ENCODE measurements at places on chromosomes 7 and 10.
A peak's percentile ranks its signal among the peaks of the same experiment; 100 is the strongest.

- DNase-seq = no peak
These were observed 135.4 kb upstream of the KMT2E start for GRCh38 chr7:104878577-104878976.

DNA sequence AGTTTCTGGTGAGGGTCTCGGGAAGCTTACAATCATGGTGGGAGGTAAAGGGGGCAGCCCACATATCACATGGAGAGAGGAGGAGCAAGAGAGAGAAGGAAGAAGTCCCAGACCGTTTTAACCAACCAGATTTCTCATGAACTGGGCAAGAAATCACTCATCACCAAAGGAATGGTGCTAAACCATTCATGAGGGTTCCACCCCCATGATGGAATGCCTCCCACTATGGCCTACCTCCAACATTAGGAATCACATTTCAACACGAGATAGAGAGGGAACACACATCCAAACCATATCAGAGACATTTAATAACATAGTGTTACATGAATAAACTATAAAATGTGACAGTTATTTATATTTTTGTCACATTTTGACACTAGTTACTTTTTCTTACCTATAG lies 214.8 kb upstream of the MAGI2 start:
- DNase-seq = no peak

GRCh38 chr7:30933124-30933974 lies 21.7 kb downstream of the AQP1 start:
- peak; percentile 60 for DNase-seq

DNA sequence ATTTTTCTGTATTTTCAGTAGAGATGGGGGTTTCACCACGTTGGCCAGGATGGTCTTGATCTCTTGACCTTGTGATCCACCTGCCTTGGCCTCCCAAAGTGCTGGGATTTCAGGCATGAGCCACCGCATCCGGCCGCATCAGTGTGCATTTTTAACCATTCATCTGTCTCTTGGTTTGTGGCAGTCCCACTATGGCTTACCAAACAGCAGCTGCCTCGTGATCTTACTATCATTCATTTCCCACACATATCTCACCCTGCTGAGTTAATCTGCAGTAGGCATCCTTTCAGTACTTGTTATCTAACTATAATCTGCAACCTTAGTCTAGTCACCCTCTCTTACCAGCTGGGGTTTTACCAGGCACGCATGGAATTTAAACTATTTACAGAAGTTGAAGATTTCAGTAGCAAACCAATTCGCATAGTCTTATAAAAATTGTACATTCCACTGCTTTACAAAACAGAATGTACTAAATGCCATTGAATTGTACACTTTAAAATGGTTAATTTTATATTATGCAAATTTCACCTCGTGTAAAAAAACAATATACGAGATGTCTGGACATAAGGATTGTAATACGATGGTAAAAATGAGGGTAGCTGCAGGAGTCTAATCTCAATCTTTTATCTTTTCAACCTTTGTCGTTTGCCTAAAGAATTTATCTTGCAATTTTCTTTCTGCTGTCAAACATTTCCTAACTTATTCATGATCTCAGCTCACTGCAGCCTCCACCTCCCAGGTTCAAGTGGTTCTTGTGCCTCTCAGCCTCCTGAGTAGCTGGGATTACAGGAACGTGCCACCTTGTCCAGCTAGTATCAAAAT lies 4.6 kb upstream of the TBC1D12 start:
- DNase-seq = no peak

- DNase-seq = no peak
These were observed 170.3 kb downstream of the DIP2C start for GRCh38 chr10:519055-519715.

DNA sequence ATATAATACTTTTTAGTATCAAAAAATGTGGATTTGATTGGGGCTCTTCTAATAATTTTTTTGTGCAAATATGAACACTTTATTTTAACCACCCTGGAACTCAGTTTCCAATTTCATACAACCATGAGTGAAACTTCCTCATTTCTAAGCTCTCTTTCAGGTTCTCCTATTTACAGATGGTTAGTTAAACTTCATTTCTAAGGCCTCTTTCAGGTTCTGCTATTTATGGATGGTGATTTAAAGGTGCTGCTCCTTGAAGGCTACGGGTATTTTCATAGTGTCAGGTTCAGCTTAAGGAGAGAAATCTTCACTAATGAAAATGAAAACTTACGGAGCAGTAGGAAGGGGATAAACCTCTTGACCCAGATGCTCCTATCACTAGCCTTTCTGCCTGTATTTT lies 568.3 kb downstream of the KIF20B start:
- no peak for DNase-seq

DNA sequence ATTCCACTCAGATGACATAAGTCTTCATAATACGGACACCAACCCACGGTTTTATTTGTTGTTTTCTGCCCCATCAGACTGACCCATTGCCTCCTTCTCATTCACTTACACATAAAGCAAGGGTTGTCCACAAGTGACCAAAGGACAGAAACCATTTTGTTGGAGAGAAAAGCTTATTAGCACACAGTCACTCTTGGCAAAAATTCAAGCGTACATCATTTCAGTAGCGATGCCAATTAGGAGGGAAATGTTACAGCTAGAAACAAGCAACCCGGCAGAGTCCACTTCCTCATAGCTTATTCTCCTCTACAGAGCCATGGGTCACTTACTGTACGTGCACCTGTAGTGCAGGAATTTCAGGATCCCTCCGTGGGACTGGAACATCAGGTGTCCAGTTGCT lies 23.0 kb downstream of the ABLIM1 start:
- no peak for DNase-seq

DNA sequence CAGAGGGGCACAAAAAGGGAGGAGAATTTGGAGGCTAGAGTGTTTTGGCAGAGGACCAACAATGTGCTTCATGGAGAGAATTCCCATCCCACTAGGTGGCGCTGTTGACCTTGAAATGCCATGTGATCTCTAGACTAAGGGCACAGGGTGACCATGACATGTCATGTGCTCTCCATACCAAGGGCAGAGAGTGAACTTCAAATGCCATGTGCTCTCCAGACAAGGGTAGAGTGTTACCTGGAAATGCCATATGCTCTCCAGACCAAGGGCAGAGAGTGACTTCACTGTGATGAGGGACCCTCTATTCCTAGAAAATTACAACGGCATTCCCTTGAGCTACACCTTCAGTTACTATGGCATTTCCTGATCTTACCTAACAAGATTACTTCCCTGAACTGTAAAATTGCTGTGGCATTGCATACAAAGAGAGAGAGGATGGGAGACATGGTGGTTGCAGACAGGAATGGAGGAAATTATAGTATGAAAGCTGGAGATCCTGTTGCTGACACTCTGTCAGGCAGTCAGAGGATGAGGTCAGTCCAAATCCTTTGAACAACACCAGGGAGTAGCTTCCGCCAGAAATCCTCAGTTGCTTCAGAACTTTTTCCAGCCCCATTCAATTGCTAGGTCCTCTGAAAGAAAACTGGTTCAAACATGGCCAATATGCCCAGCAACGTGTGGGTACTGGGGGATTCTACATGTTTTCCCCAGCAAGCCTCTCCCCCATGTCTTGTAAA lies 60.9 kb upstream of the ACSM6 start:
- peak; percentile 82 for DNase-seq

DNA sequence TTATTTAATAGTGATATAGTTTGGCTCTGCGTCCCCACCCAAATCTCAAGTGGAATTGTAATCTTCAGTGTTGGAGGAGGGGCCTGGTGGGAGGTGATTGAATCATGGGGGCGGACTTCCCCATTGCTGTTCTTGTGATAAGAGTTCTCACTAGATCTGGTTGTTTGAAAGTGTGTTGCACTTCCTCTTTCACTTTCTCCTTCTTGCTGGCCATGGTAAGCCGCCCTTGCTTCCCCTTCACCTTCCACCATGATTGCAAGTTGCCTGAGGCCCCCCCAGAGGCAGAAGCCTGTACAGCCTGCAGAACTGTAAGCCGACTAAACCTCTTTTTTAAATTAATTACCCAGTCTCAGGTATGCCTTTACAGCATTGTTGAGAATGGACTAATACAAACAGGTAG lies 101.4 kb downstream of the MTPAP start:
- DNase-seq = no peak
